ENCODE measurements at places on chromosomes 2 and 18.

- no peaks in the 10 kb centered on the region for H3K27me3 ChIP-seq
- no peak overlapping the region for H3K4me3 ChIP-seq
- H3K4me1 ChIP-seq = no peaks in the 10 kb centered on the region
- no peak for DNase-seq
These were observed 596.1 kb upstream of the ZEB2 start for GRCh38 chr2:145116056-145116455.

- no peak overlapping the region for H3K4me3 ChIP-seq
- no peak overlapping the region for H3K27ac ChIP-seq
- H3K27me3 ChIP-seq = peaks cover 2% of the 10 kb centered on the region
These were observed 70.2 kb upstream of the SMAD2 start for GRCh38 chr18:48000701-48001100.

DNA sequence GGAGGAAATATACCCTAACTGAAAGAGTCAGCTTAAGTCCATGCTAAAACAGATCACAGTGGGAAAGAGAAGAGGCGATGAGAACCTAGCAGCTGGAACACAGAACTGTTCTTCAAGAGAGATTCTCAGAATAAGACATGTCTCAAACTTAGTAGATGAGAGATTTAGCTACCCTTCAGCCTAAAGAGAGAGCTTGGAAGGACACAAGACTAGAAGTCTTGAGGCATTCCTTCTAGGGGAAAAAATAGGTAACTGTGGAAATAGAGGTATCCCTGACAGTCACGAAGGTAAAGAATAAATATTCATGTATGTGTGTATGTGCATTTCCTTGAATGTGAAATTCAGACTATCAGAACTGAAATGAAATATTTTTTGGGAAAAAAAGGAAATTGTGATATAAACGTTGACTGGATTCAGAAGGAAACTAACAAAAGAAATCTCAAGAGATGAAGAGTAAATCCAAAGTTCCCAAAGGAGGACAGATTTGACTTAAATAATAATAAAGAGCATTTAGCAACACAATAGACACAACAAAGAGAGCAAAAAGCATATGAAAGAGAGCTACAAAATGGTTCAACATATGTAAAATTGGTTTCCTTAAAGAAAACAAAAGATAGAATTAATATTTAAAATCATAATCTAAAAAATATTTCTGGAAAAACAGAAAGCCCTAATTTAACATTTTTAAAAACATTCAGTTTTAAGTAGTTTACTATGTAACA is 258.7 kb downstream of the LRP1B start:
- H3K27ac ChIP-seq = no peak overlapping the region
- H3K27me3 ChIP-seq = no peaks in the 10 kb centered on the region
- DNase-seq = no peak
- no peaks in the 10 kb centered on the region for H3K4me1 ChIP-seq
- no peaks in the 10 kb centered on the region for H3K36me3 ChIP-seq

GRCh38 chr2:200235533-200235932 is 71.0 kb upstream of the SPATS2L start:
- no peaks in the 10 kb centered on the region for H3K4me1 ChIP-seq
- no peaks in the 10 kb centered on the region for H3K36me3 ChIP-seq
- H3K27me3 ChIP-seq = no peaks in the 10 kb centered on the region

GRCh38 chr2:227577555-227577954 is 21.1 kb upstream of the SCYGR2 start:
- no peak overlapping the region for H3K4me3 ChIP-seq
- peaks cover 5% of the 10 kb centered on the region for H3K27me3 ChIP-seq
- H3K27ac ChIP-seq = no peak overlapping the region

DNA sequence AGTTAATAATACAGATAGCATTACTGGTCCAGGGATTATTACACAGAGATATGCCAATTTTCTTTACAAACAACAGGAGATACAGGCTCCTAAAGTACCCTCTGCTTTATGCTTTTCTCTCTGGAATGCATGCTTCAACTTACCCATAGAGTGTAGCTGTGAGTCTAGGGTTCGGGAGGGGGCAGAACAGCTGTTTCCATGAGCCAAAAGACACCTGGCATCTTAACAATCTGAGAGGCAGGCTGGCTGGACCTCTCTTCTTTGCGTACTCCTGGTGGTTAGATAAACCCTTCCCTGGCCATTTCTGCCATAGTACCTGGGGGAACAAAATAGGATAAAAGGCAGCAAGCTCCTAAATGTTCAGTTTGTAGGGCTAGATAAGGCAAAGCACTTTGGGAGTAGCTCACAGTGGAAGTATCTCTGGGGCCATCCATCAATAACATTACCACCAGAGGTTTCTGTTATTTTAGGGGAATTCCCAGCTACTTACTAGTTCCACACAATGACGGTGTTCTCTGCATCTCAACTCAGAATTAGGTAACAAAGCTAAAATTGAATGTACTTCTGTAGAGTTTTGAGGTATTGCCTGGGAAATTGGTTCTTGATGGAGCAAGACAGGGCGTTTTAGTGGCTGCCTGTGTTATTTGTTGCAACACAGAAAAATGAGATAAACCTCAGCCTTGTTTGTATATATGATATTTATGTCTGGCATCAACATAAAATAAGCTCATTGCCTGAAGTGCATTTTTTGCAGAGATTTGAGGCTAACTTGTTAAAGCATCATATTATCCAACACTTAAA is 6.2 kb upstream of the CCDC85A start:
- H3K27me3 ChIP-seq = peaks cover 16% of the 10 kb centered on the region
- no peak for DNase-seq
- no peak overlapping the region for H3K4me3 ChIP-seq

- H3K36me3 ChIP-seq = peaks cover 16% of the 10 kb centered on the region
- H3K27me3 ChIP-seq = no peaks in the 10 kb centered on the region
- DNase-seq = peak; percentile 44
These were observed 2.4 kb downstream of the SMAD7 start for GRCh38 chr18:48948112-48949049.

Measured in CD4-positive, alpha-beta T cell (primary cell).